ENCODE measurements at places on chromosomes 2 and 18.
A peak's percentile ranks its signal among the peaks of the same experiment; 100 is the strongest.

DNA sequence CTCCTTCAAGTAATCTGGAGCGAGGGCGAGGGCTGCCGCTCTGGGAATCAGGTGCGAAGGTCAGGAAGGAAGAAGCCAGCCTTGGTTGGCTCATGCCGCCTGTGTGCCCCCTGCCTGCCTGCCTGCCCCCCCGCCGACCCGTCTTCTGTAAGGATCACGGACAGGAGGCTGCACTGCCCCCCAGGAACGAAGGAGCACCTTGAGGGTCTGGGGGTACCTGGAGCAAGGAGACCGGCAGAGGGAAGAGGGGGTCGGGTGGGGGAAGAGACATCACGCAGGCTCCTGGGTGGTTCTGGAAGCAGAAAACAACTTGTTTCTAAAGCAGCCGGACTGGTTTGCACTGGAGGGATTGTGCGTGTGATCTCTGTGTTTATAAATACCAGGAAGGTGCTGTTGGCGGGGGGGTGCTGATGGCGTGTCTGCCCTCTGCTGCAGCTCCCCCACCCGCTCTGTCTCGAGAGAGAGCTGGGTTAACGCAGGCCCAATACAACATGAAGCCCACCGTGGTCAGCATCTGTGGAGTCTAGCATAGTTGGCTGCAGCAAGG, 1.7 kb downstream of the FOSL2 start:
- DNase-seq = peak; percentile 85

DNA sequence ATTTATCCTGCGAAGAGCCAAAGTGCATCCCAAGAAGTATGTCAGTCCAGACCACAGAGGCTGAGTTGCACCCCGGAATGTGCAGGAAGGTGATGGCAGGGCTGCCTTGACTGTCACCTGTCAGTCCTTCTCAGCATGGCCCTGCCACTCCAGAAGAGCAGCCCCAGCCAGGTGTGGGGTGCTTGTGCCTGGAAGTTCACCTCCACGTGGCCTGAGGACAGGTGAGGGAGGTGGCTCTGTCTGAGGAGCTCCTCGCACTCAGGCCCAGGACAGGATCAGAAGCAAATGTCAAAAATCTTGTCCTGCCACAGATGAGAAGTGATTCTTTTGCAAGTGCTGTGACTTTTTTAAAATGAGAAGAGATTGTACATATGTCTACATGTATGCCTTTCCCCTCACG, 31.4 kb upstream of the B3GNT7 start:
- no peak for DNase-seq

GRCh38 chr2:118134650-118135049, 46.4 kb downstream of the INSIG2 start:
- no peak for DNase-seq

- no peak for DNase-seq
Measured at GRCh38 chr18:53056064-53056463, 716.1 kb downstream of the DCC start.

GRCh38 chr18:48813833-48814489, 136.8 kb downstream of the SMAD7 start:
- DNase-seq = no peak

GRCh38 chr2:5926871-5927512, 234.8 kb downstream of the SOX11 start:
- no peak for DNase-seq

GRCh38 chr18:60809937-60810336, 437.4 kb upstream of the MC4R start:
- DNase-seq = no peak

- no peak for DNase-seq
Measured at GRCh38 chr18:48202350-48203260, 206.6 kb downstream of the ZBTB7C start.

DNA sequence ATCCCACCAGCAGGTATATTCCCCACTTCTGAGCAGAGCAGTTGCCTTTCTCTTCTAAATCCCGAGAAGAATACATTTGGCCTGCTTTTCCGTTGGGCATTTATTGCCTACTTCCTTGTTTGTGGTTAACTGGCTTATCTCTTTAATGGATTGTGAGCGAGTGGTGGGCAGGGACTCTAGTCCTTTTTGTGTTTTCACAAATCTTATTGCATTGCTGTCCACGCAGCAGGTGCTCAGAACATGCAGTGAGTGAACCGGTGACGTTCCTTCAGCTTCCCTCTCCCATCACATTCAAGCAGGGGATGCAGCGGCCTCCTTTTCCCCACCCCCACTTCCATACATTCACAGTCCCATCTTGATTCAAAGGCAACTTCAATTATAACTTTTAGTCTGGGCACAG, 28.9 kb upstream of the GAREM2 start:
- DNase-seq = peak; percentile 82

GRCh38 chr2:161178756-161179155, 18.5 kb downstream of the TANK start:
- DNase-seq = no peak

- DNase-seq = no peak
Measured at GRCh38 chr18:34626404-34627136, 83.5 kb upstream of the DTNA start.

- peak; percentile 1 for DNase-seq
Measured at GRCh38 chr18:78699499-78699898, 280.1 kb upstream of the SALL3 start.

- no peak for DNase-seq
Measured at GRCh38 chr2:12167525-12168317, 421.3 kb downstream of the LPIN1 start.

DNA sequence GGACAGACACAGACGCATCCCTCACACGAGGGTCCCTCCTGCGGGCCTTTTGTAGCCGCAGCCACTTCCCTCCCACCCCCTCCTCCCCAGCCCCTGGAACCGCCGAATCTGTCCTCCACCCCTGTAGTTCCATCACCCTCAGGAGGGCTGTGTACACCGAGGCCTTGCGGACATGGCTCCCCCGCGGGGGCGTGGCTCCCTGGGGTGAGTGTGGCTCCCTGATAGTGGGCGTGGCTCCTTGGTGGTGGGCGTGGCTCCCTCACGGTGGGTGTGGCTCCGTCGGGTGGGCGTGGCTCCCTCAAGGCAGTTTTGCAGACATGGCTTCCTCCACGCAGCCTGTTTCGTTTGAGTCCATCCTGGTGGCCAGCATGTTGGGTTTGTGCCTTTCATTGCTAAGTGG, 420.7 kb upstream of the SALL3 start:
- DNase-seq = no peak

- DNase-seq = no peak
Measured at GRCh38 chr2:241803387-241804325, 5.3 kb upstream of the NEU4 start.

GRCh38 chr18:8781671-8782070, 76.3 kb downstream of the MTCL1 start:
- no peak for DNase-seq

DNA sequence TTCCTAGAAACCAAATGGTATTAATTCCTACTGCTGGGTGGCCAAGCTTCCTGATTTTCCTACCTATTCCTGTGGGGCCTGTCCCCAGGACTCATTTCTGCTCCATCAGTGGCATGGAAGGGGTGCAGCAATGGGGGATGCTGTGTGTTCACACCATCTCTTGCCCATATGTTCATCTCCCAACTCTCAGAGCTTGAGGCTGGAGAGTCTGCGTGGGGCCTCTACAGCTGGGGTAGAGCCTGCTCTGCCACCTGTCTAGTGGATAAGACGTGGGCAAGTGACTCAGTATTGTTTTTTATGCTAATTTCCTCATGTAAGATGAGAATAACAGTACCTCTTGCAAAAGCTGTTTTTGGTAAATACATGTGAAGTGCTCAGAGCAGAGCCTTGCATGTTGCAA, 149.8 kb downstream of the ACTR3 start:
- DNase-seq = no peak

- no peak for DNase-seq
Measured at GRCh38 chr2:235044501-235045271, 92.9 kb downstream of the SH3BP4 start.

DNA sequence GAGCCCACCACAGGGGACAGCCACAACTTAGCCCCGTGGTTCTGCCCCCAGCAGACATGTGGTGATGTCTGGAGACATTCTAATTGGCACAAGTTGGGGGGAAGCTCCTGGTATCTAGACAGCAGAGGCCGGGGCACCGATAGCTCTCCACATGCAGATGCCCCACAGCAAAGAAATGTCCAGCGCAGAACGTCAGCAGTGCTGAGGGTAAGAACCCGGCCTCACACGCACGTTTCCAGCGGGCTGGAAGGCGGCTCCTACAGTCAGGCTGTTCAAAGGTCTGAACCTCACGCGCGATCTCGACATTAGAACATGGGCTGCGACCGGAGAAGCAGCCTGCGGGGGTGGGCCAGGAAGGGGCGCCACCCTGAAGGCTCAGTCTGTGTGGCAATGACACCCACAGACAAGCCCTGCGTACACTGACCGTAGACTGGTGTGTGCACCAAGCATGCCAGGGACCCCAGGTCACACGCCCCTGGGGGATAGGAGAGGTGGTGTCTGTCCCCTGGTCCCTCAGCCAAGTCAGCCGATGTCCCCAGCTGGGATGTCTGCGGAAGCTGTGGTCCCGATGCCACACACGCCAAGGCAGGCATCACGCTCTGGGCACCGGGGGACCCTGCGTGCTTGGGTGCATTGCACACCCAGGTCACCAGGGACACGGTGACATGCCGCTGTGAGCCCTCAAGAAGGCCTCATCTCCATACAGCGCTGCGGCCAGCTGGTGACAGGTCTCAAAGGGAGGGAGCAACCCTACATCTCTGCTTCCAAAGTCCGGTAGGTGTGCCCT, 66.3 kb downstream of the PARD6G start:
- no peak for DNase-seq

DNA sequence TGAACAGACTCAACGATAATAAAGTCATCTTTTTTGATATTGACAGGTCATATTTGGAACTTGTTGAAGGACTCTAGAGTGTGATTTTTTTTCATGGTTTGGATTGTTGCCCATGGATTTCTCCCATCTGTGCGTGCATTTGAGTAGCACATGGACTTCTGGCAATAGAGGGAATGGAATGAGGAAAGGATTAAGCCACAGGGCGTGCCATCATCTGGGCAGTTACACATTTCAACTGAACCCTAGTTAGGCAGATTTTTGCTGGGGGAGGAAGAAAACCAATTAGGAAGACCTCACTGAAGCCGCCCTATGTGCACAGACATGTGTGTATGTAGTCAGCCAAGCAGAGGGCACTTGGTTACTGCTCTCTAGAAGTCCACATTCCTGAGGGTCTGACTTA, 72.6 kb downstream of the TPGS2 start:
- no peak for DNase-seq

GRCh38 chr18:67273288-67273687, 243.2 kb downstream of the DSEL start:
- no peak for DNase-seq

GRCh38 chr2:73343992-73344391, 41.6 kb upstream of the ALMS1 start:
- no peak for DNase-seq

DNA sequence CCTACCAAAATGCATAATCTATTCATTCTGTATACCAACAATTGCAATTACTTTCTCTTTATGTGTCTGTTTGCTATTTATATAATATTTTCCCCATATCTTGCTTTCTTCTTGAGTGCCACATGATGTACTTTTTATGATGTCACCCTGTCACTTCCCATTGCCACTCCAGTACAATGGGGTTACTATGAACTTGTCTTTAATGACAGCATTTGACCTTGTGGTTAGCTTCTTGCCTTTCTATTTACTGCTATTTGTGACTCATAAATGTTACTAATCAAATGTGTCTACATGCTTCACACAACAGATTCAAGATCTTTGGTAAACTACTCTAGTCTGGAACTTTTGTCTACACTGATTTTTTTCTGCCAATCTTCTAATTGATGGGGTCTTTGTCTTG, 486.3 kb downstream of the NR4A2 start:
- peak; percentile 33 for DNase-seq

GRCh38 chr2:212426637-212427412, 111.8 kb downstream of the ERBB4 start:
- DNase-seq = no peak

DNA sequence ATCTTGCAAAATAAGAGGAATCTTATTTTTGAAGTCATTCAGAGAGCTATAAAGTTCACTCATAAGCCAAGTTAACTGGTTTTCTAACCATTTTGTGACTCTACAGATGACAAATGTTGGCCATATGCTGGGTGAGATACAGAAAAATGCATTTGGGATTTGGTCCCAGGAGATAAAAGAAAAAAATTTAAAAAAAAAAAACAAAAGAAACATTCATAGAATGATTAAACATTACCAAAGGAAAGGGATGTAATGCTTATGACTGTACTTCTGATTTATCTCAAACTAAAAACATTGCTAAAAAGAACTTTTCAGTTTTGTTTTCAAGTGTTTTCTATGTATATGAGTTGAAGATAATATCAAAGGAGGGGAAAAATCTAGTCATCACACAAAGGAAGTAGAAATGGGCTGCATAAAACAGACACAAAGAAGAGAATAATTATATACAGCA, 43.1 kb downstream of the PELI1 start:
- DNase-seq = no peak

DNA sequence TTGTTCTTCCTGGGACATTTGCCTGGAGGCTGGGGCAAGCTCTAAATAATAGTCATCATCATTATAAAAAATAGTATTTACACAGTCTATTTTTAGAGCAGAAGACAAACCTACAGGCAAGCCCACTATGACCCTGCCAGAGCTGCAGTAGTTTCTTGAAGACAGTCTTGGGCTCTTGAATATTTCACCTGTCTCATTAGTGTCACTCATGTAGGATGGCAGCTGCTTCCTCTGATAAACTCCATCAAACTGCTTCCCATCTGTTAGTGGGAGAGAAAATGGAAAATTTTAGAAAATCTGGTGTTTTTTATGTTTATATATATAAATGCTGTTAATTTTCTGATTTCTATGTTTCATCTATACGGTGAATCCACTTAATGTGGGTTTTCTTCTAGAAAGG, 8.5 kb upstream of the CYRIA start:
- no peak for DNase-seq

GRCh38 chr2:105858868-105859693, 114.4 kb downstream of the NCK2 start:
- no peak for DNase-seq

GRCh38 chr2:155442755-155443372, 744.4 kb downstream of the KCNJ3 start:
- peak; percentile 4 for DNase-seq

- no peak for DNase-seq
Measured at GRCh38 chr18:42658171-42658570, 457.3 kb downstream of the RIT2 start.

GRCh38 chr2:217383620-217384019, 523.8 kb upstream of the TNP1 start:
- no peak for DNase-seq

- no peak for DNase-seq
Measured at GRCh38 chr2:142993771-142994170, 116.3 kb downstream of the KYNU start.

- DNase-seq = no peak
Measured at GRCh38 chr2:96304606-96305005, 740 bp downstream of the SNRNP200 start.

GRCh38 chr2:39914949-39915348, 135.9 kb upstream of the THUMPD2 start:
- DNase-seq = no peak

GRCh38 chr2:229591611-229592010, 122.7 kb downstream of the DNER start:
- DNase-seq = no peak

GRCh38 chr18:32771169-32771751, 1.6 kb downstream of the KLHL14 start:
- DNase-seq = no peak

All from HT-29 (cell line).